ENCODE measurements at places on chromosomes 7 and 10.

DNA sequence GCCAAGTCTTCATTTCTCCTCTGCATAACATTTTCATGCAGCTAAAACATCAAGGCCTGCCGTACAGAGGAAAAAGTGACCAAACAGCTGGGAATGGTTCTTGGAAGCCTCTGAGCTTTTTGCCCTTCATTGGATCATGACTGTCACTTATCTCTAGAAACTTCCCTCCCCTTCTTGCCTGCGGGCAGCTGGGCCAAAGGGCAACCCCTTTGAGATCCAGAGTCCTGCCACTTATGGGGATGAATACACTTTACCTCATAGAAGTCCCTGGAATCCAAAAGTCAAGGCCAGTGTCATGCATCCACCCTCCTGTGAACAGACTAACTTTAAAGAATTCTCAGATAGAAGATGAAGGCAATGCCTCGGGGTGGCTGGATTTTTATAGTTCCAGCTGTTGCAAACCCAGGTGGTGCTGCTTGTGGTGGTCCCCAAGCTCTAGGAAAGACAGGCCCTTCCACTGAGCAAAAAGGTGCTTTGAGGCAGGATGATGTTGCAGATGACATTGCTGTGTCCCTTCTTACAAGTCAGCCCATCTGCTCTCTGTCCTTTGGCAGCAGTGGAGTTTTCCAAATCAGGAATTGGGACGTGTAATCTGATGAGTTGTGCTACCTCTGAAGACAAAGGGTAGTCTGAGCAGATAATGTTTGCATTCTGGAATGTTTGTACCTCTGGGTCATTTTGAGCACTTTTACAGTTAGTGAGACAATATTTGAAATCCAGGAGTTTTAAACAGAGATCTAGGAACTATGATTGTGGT is 64.2 kb downstream of the LRMDA start:
- no peak for DNase-seq

- no peak for DNase-seq
Measured at GRCh38 chr10:71957546-71958275, 6.5 kb upstream of the CHST3 start.

- DNase-seq, result no peak
Measured at GRCh38 chr10:54772468-54773122, 28.4 kb downstream of the PCDH15 start.

DNA sequence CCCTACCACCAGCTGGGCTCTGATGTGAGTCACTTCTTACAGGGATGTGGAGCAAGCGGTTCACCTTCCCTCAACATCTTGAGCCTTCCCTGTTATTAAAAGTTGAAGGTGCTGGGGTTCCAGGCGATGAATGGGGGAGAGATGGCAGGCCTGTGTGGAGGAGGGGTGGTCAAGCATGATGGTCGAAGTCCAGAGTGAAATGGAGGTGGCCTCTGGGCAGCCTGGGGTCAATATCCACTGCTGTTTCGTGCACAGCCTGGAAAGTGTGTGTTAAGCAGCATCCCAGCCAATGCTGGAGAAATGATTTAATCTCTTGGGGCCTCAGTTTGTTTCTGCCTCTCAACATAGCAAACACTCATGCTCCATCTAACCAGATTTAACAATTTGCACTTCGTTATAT is 33.7 kb upstream of the DMBT1 start:
- DNase-seq, result no peak

DNA sequence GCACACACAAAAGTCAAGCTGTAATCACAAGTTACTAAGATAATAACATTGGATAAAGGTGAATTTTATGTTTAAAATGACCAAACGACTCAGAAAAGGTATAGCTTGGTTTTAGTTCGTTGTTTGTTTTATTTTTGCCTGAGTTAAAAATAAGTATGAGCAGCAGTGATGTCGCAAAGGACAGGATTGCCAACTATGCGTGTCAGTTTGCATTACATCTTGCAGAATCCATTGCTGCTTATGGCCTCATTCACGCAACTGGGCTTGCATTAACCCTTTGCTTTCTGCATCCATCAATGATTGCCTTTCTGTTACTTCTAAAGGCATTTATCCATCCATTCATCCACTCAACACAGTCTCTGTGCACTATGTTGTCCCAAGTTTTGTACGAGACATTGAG is 389.6 kb downstream of the DPP6 start:
- DNase-seq, result no peak

- peak; percentile 7 for DNase-seq
Measured at GRCh38 chr10:1173091-1173490, 116.9 kb downstream of the WDR37 start.

GRCh38 chr10:44008917-44009709 is 360.4 kb upstream of the ZNF32 start:
- no peak for DNase-seq

DNA sequence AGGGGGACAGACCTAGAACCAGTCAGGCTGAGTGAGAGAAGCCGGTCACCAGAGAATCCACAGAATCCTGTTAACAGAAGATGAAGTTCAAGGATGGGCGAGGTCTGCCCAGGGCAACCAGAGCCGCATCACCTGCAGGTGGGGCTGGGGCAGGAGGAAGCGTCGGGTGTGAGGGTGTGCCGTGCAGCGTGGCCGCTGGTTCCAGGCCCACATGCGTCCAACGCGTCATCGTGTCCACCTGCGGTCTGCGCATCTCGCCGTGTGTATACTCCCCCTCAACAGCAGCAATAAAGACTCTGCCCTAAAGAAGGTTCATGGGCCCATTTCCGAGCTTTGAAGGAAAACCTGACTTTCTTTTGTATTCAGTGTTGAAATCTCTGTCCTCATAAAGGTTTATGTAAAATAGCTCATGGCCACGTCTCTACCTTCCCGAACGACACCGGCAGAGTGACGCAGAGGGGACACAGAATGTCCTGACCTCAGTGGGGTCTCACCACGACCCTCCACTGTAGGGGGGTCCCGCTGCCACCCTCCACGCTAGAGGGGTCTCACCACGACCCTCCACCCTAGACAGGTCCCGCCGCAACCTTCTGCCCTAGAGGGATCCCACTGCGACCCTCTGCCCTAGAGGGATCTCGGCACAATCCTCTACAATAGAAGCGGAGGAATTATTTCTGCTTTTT is 446.9 kb downstream of the PTPRN2 start:
- no peak for DNase-seq

GRCh38 chr7:38178004-38178694 is at the start of gene STARD3NL:
Gene STARD3NL (plus strand): TSS chr7:38178245. CDS start chr7:38207505, 29,260 bp downstream.
- peak; percentile 99 for DNase-seq

- no peak for DNase-seq
Measured at GRCh38 chr7:128755819-128756476, 16.8 kb downstream of the CALU start.

- no peak for DNase-seq
Measured at GRCh38 chr10:62036186-62037081, 134.9 kb downstream of the ARID5B start.

- peak; percentile 0 for DNase-seq
Measured at GRCh38 chr10:119383174-119383856, 159.2 kb downstream of the RGS10 start.

GRCh38 chr10:61798713-61799112 is 102.8 kb upstream of the ARID5B start:
- no peak for DNase-seq

DNA sequence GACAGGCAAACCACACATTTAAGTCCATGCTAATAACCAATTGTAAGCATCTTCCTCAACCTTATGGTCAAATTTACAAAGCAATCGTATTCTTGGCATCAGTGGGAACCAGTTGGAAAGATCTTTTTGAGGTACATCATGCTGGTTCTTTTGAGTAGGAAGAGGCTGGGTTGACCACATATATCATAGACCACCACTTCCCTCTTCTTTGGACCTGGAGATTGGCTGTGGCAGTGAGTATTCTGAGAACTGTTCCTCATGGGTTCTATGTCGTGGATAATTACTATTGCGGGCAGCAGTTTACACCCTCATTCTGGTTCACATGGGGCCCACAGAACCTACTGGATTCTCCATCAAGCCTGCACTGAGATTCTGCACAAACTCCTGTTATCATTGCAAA is 35.5 kb upstream of the C1GALT1 start:
- DNase-seq, result no peak

GRCh38 chr10:126179637-126180036 is 208.6 kb downstream of the ADAM12 start:
- no peak for DNase-seq

DNA sequence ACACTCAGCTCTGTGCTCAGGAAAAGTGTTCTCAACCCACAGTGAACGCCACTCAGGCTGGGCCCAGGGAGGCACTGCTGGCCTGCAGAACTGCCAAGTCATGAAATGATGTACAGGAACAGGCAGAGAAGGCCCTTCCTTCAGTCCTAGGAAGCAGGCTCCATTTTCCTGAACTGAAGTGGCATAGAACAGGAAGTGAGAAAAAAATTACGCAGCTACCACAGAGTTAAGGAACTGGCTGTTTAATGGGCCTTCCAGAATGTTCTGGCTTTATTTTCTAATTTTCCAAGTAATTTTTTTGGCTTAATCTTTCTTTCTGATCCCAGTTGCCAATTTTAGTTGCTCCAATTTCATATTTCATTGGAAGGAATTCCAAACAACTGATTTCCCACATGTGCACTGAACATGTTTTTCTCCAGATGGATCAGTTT is 39.3 kb downstream of the LRRC18 start:
- DNase-seq, result no peak

GRCh38 chr7:70557338-70557737 is 574.6 kb upstream of the GALNT17 start:
- no peak for DNase-seq

GRCh38 chr10:96470116-96470743 is 43.5 kb downstream of the TLL2 start:
- DNase-seq, result no peak

- DNase-seq, result no peak
Measured at GRCh38 chr7:43372676-43373355, 210.1 kb upstream of the STK17A start.

DNA sequence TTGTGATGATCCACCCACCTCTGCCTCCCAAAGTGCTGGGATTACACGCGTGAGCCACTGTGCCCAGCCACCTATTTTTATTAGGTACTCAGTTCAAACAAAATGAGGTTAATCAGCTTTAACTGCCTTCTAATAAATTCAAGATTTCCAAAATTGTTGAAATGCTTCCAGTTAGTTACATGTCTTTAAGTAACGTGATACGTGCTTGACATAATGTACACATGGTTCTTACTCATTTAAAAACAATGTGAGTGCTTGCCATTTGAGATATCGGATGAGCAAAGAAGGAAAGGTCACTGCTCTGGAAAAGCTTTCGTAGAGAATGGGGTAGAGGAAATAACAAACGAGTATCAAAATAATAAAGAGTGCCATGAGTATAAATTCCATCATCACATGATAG is 83.6 kb downstream of the KMT2E start:
- no peak for DNase-seq

DNA sequence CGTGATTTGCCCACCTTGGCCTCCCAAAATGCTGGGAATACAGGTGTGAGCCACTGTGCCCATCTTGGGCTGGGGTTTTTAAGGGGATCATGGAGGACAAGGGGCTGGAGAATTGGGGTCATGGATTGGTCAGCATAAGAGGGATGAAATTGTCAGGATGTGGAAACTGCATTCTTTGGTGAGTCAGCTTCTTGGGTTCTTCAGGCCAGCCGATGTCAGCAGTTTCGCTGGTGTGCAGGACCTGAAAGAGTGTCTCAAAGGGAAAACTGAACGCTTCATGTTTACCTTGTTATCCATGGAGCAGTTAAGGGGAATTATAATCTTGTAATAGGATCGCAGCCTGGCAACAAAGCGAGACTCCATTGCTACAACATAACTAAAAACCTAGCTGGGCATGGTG is 13.0 kb downstream of the GALNT17 start:
- no peak for DNase-seq

- no peak for DNase-seq
Measured at GRCh38 chr7:19491821-19492452, 216.9 kb downstream of the POLR1F start.

GRCh38 chr10:104415526-104416165 is 62.0 kb downstream of the CFAP58 start:
- no peak for DNase-seq

- DNase-seq, result no peak
Measured at GRCh38 chr10:29751684-29752083, 116.9 kb upstream of the SVIL start.

DNA sequence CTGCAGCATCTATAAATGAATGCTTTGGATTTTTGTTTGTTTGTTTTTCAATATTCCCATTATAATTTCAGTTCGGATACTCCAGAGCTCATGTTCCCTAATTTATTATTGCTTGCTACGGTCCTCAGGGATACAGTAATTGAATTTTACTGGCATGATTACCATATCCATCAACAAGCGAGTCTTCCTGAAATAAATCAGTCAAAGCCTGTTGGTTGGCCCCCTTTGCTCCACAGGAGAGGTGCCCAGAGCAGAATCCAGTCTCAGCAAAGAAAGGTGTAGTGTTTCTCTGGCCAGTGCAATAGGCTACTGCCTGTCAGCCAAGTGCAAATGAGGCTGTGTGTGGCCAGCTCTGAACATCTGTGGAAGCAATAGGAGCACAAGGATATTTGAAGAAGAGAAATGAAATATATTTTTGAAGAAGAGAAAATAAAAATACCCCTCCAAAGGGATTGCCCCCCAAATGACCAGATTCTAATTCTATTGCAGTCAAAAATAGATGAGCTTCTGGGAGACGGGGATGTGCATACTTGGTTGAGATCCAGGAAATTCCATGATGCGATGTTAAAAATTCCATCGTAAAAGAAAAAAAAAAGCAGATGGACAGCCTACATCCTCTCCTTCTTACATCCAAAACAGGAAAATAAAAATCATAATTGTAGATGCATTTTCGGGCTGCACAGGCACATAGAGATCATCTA is 18.1 kb downstream of the TRIL start:
- no peak for DNase-seq

- DNase-seq, result peak; percentile 62
Measured at GRCh38 chr10:64733980-64734379, 1212.8 kb downstream of the REEP3 start.

- no peak for DNase-seq
Measured at GRCh38 chr7:55360486-55360885, 4.7 kb upstream of the LANCL2 start.

GRCh38 chr10:12135631-12136030 is 6.2 kb downstream of the SEC61A2 start:
- no peak for DNase-seq

DNA sequence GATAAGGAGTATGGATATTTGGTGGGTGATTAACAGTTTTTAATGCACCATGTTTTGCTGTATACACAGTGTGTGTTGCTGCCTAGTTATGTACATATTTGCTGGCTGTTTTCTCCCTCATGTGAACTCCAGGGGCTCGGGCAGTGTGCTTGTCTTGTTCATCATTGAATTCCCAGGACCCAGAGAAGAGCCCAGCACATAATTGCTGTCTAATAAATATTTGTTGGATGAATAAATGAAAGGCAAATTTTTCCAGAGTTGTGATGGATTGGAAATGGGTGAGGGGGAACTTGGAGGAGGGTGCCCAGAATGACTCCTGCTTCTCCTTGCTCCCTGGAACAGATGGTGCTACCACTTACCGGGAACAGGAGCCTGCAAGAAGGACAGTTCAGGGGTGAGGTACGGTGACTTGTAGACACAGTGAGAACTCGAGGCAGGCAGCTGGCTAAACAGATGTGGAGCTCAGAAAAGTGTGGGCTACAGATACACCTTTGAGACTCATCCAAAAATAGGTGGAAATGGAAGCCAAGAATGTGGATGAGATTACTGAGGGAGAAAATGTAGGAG is 586.8 kb upstream of the MGMT start:
- DNase-seq, result no peak

All from mucosa of descending colon (tissue), 3 donors.